ENCODE measurements at places on chromosomes 1 and 21.

- DNase-seq = no peak
Measured at GRCh38 chr1:99573431-99574217, 72.3 kb upstream of the PALMD start.

GRCh38 chr1:87204921-87205320 lies 123.8 kb upstream of the LMO4 start:
- no peak for DNase-seq

DNA sequence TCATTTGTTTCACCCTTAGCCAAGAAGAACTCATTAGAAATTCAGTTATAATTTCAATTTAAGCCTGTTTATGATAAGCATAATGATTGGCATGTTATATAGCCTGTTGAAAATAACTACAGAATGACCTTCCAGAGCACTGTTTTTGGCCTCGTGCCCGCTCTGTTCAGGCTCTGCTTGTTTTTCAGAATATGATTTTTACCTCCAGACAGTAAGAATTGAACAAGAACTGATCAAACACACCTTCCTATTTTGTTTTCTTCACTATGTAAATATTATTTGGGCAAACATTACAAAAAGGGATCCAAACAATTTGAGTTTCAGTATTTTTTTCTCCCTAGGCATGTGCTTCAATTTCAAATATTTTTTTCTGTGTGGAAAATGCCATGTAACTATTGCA lies 48.1 kb upstream of the ANGPTL1 start:
- no peak for DNase-seq

DNA sequence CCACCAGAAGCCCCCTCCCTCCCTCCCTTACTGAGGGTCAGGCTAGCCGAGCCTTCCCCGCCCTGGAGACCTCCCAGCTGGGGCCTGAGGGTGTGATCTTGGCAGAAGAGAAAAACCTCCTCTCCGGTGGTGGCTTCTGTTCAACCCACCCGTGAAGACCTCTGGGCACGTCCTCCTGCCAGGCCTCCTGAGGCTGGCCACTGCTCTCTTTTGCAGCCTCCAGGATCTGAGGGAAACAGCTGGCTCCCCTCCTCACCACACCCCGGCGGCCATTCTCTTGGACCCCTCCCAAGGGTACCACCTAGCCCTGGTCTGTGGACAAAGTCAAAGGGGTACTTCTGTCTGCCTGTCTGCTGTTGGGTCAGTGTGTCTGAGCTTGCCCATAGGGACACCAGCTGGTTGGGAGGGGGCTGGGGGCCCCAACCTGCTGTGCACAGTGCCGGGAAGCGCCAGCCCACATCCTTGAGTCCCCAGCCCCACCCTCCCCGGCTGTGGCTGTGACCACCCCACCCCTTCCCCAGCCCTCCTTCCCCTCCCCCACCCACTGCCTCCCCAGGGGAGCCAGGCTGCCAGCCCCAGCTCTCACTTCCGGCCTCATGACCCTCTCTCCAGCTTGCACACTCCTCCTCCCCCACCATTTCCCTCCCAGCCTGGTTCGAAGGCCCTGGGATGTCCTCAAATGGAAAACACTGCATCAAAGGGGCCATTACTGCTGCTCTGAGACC lies 48.1 kb downstream of the AHDC1 start:
- no peak for DNase-seq

GRCh38 chr1:216293683-216294082 lies 129.6 kb downstream of the USH2A start:
- DNase-seq = no peak

DNA sequence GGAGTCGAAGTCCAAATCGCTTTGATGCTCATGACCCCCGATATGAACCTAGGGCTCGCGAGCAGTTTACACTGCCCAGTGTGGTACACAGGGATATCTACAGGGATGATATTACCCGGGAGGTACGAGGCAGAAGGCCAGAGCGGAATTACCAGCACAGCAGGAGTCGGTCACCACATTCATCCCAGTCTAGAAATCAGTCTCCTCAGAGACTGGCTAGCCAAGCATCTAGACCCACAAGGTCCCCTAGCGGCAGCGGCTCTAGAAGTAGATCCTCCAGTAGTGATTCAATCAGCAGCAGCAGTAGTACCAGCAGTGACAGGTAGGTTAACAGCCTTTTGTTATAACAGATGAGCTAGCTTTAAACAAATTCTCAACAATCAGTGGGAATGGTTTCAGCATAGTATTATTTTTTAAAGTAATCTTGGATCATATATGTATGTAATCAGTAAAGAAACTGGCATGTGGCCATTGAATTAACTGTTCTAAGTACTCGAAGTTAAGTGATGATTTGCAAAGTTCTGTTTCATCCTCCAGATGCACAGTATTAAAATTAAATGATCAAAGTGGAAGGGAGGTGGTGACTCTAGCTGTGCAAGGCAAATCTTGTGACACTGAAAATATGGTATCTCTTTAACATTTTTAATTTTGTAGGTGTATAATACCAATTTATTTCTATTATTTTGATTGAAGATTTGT lies 29.0 kb downstream of the SPEN start:
- DNase-seq = no peak

Measured in suppressor macrophage treated with lipopolysaccharide for 4 hours (primary cell).